Hematopoietic multipotent progenitor cell (in vitro differentiated cells): ENCODE measurements at places on chromosomes 2 and 18.
A peak's percentile ranks its signal among the peaks of the same experiment; 100 is the strongest.

GRCh38 chr2:105748566-105748965 lies 3.9 kb downstream of the NCK2 start:
- DNase-seq, result no peak

GRCh38 chr2:135651717-135652116 lies 89.9 kb upstream of the UBXN4 start:
- DNase-seq, result no peak

- no peak for DNase-seq
Measured at GRCh38 chr18:42706029-42706608, 409.4 kb downstream of the RIT2 start.

DNA sequence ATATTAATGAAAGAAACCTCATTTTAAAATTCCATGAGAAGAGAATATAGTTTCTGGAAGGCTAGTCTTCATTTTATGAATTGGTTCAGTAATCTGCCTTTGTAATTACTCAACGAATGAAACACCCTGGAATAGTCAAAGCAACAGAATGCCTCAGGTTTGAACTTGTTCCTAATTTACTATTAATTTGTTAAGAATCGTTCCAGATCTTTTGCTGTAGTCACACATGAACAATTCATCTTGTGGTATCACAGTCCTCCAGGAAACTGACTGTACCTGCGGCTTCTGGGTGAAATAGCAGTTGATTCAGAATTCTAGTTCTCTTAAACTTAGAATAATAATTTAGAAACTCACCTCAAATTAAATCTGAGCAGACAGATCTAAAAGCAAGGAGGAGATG lies 282.7 kb upstream of the MAP2 start:
- DNase-seq, result no peak

DNA sequence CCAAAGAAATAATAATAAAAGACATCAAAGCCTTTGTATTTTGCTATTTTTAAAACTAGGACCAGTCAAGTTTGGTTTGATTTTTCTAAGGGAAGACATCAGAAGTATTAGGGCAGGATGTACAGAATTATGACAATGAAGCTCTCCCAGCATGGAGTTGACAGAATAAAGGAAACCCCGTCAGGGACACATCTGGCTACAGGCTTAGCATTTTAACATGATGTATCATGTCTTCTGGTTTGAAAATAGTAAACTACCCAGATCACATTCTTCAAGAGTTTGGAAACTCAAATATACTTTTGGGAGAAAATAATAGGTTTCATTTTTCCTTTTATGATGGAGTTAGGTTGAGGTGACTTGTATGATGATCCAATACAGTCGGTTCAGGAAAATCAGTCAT lies 552.0 kb upstream of the CDH2 start:
- no peak for DNase-seq

- DNase-seq, result no peak
Measured at GRCh38 chr18:49646873-49647272, 85.0 kb downstream of the LIPG start.

GRCh38 chr2:112321375-112322320 lies 46.3 kb downstream of the ZC3H6 start:
- DNase-seq, result no peak

DNA sequence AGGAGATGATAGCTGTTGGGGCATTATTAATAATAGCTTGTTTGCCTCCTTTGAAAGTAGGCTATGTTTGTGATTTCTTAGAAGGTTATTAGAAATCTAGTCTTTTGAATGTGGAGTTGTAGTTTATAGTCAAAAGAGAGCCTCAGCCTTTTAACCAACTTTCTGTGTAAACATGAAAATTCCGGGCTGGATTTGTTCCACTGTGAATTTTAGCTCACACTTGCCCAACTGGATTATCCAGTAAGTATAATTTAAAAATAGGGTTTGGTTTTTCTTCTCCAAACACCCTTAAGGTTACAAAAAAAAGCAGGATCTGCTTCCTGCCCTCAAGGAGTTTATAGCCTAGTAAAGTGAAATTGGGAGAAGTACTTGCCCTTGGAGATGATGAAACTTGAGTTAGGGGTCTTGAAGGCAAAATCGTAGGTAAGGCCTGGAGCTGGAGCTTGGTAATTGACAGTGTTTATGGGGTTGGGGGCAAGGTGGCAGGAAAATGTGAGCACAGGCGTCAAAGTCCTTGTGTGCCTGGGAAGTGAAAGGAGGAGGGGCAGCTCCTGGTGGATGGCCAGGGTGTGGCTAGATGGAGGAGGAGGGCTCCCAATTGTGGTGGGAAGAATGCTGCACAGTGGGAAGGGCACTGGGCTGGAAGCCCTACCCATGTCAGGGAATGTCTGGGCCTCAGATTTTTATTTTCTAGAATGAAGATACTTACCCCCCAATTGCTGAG lies 21.3 kb downstream of the ITGA6 start:
- DNase-seq, result no peak

DNA sequence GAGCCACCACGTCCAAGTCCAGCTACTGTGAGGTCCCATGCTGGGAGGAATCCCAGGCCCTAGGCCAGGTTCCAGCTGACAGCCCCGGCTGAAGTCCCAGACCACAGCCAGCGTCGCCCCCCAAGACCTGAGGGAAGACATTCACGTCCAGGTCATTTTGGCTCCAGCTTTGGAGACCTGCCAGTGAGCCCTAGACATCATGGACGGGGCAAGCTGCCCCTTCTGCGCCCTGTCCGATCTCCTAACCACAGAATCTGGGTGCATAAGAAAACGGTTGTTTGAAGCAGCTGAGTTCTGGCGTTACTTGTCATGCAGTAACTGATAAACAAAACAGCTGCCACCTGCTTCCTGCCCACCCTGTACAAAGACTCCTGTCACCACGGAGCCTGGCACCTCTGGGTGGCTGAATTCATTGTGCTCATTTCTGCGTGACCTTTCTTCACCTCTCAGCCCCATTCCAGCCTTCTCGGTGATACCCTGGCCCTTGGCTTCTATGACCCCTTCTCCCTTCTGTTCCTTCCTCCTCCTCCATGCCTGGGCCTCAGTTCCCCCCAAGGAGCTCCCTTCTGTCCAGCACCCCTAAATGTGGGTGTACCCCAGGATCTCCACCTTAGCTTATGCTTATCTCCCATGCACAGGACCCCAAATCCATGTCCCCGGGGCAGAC lies 72.6 kb upstream of the SMAD7 start:
- DNase-seq, result peak; percentile 80

DNA sequence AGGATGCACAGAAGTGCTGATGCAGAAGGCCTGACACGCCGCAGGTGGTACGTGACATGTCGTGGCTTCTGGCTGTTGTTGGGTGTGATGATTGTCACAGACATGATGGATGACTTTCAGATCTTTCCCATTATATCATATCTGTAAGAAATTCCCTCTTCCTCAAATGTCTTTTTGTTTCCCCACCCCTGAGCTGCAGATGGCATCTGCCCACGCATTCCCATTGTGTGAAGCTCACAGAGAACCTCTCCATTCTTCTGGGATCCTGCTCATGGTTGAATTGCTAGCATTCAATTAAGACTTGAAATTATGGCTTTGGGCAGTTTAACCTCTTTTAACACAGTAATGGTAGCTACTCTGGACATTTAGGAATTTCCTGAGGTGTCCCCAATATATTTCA lies 28.3 kb upstream of the EPHA4 start:
- no peak for DNase-seq

GRCh38 chr2:123438675-123439074 lies 586.4 kb upstream of the CNTNAP5 start:
- DNase-seq, result no peak
